ENCODE measurements at places on chromosomes 2 and 18. TPM values are rescaled to one million over a fixed set of nuclear protein-coding genes. Genes with fewer than 3 reads are reported as not detected.

APLF gene
- 1.3 TPM for total RNA-seq

INHA gene
- total RNA-seq: not detected

NAT8 gene
- not detected for total RNA-seq

SCN9A gene
- 13.4 TPM for total RNA-seq

DYTN gene
- not detected for total RNA-seq

RNF125 gene
- 12.0 TPM for total RNA-seq

NOL4 gene
- 1.8 TPM for total RNA-seq

SERPINB7 gene
- total RNA-seq: not detected

PLCD4 gene
- 1.0 TPM for total RNA-seq

AQP12B gene
- 0.85 TPM for total RNA-seq

Measured in left colon (tissue), 2 donors.